Activated CD8-positive, alpha-beta memory T cell treated with anti-CD3 and anti-CD28 coated beads, Interleukin-2, amount 50 U/mL, for 4 hours (primary cell): ENCODE measurements at places on chromosomes 5 and 9.

GRCh38 chr5:115579747-115580173 lies 22.5 kb downstream of the TICAM2 start:
- DNase-seq, result no peak

GRCh38 chr9:109164042-109164441 lies 3.0 kb downstream of the FRRS1L start:
- no peak for DNase-seq

- no peak for DNase-seq
Observed at GRCh38 chr5:53501054-53501453, 20.6 kb downstream of the FST start.

DNA sequence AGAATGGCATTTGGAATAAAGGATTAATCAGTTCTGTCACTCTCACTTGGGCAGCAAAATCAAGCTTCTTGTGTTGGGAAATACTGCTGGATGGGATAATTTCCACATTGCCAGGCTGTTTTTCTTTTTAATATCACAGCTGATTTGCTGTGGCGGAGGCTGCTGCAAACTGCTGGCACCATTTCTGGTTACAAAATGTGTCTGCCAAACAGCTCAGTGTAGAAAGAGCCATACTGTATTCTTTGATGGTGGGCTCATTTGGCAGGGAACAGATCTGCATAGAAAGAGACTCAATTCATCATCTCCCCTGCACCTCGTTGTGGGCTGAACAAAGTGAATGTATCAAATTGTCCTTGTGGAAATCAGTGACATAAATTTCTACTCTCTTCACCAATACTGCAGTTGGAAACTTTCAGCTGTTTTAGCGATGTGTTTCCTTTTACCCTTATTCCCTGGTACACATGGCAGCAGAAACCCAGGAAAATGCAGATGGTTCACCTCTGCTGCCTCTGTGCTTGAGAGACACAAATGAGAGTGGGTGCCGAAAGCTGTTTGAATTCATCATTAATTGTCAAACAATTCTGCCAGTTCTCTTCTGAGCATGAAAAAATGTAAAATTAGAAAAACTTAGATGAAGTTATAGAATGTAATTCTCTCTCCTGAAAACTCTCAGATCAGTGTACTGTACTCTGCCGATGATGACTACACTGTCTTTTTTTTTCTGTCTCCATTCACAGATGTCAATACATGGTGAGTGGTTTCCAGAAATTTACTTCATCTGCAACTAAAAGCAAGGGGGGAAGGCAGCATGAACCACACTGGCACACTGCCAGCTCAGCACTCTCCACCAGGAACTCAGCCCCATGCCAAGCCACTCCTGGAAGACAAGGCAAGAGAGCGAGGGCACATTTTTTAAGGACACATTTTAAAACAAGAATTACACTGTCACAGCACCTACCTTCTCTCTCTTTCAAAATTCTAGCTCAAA lies 75.0 kb downstream of the HMHB1 start:
- no peak for DNase-seq

DNA sequence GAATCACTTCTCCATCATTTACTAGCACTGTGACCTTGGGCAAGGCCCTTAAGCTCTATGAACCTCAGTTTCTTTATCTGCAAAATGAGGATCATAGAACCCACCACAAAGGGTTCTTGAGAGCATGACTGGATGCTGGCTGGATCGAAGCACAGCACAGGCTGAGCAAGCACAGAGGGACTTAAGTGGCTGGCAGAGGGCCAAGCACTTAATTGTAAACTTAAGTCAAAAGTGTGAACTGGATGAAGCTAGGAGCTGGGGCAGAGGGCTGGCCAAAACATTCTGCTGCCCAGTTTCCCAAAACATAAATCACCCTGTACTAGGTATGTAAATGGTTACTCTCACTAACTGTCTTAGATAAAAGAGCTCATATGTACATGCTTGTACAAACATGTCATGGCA lies 112.3 kb upstream of the WWC1 start:
- DNase-seq, result no peak

DNA sequence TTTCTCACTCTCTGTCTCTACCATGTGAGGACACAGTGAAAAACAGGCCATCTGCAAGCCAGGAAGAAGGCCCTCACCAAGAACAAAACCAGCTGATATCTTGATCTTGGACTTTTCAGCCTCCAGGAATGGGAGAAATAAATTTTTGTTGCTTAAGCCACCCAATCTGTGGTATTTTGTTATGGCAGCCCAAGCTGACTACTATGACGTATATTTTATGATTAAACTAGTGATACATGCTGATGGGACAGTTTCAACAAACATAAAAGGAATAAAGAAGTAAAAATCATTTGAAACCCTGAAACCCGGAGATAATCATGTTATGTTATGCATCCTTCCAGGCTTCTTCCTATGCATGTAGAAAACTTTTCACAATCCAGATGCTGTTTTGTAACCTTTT lies 71.5 kb upstream of the ERBIN start:
- no peak for DNase-seq

GRCh38 chr9:18071651-18072060 lies 402.3 kb upstream of the ADAMTSL1 start:
- no peak for DNase-seq

- DNase-seq, result no peak
Observed at GRCh38 chr5:122259995-122260394, 52.0 kb upstream of the SNCAIP start.

GRCh38 chr9:133133681-133134387 lies 12.8 kb upstream of the RALGDS start:
- DNase-seq, result peak; percentile 82

DNA sequence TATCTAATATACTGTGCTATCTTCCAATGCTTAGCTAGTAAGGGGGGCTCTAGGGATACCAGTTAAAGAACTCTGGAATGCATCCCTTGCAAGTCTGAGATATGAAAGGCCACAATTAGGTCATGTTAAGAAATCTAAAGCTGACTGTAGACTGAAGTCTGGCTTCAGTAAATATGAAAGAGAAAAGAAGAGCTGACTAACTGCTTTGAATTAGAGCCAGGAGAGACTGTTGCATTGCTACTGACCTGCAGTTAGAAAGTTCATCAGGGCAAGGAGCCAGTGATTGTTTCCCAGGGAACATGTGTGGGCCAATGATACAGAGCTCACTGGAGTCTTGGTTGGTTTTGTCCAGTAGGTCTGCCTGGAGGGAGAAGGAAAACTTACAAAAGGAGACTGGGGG lies 472.1 kb upstream of the TNC start:
- DNase-seq, result no peak

- no peak for DNase-seq
Observed at GRCh38 chr9:23438299-23438907, 387.6 kb downstream of the ELAVL2 start.

GRCh38 chr9:127717766-127718165 lies 1.9 kb downstream of the TTC16 start:
- no peak for DNase-seq

DNA sequence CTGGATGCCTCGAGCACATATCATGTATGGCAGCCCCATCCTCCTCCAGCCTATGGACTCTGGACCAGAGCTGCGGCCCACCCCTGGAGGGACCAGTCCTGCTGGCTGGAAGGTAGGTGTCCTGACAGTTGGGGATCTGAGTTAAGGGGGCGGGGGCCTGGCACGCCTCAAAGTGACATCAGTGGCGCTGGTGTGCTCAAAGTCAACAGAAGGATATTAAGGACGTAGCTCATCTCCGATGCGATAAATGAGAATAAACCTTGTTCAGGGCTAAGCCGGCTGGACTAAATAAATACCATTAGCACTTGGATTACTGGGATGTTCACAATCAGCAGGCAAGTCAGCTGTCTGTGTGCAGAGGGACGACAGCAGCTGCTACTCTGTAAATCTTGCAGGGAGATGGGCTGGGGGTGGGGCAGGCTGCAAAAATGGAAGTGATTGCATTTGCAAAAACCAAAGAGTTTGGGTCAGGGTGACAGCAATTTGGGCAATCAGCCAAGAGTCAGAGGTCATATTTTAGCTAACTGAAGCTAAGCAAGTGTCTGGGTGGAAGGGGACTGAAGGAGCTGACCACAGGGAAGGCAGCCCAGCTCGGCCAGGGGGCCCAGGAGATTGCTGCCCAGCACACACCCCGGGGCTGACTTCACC lies 80.0 kb upstream of the LRRTM2 start:
- no peak for DNase-seq

GRCh38 chr5:126383246-126383645 lies 40.0 kb upstream of the GRAMD2B start:
- DNase-seq, result no peak

DNA sequence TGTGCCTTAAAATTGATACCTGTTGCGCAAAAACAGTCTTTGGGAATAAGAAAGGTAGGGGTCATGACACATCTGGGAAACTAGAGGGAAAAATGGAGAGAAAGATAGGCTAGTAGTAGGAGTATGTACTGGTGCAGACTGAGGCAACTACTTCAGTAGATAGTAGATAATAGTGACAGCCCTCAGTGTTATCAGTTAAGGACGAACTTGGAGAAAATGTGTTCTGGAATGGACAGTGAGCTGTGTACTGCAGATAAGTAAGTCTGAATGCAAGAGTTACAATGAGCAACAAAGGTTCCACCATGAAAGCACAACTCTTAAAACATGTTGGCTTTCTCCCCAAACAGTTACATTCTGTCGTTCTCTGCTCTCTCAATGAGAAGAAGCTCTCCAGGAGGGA lies 6.5 kb upstream of the INSL6 start:
- no peak for DNase-seq

- no peak for DNase-seq
Observed at GRCh38 chr9:5004481-5004880, 19.4 kb downstream of the JAK2 start.
